Naive thymus-derived CD8-positive, alpha-beta T cell (primary cell): ENCODE measurements at places on chromosomes 1 and 21. TPM values are rescaled to one million over a fixed set of nuclear protein-coding genes. Genes with fewer than 3 reads are reported as not detected.
A peak's percentile ranks its signal among the peaks of the same experiment; 100 is the strongest.

DNA sequence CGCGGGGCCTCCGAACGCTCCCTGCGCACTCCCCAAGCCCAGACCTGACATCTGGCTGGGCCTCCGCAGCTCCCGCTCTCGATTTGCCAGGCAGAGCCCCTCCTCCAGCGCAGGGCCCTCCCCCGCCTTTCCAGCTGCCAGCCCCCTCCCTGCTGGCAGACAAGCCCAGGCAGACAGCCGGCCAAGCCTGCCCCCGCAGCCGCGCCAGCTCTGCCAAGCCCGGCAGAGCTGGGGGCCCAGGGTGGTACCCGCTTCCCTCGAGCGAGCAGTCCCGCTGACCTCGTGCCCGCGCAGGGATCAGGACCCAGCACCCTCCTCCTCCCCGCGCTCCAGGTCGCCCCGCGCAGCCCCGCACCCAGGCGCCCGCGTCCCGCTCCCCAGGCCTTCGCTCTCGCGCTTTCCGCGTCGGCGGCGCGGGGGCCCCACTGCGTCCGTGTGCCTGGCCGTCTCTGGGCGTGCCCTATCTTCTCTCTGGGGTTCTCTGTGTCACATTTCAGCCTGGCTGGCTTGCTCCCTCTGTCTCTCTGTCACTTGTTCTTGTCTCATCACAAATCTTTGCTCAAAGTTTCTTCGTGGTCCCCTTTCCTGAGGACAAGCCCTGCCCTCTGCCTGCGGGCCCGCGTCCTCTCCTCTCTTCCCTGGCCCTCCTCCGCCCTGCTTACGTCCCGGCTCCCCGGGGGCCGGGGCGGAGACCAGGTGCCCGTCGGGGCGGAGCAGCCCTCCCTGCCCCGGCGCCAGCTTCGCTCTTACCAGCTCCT, 580 bp downstream of the INKA2 start:
- H3K36me3 ChIP-seq: no peaks in the 10 kb centered on the region
- peak overlapping the region; percentile 12 for H3K27ac ChIP-seq
- H3K27me3 ChIP-seq: peaks cover 22% of the 10 kb centered on the region
- peak overlapping the region; percentile 83 for H3K4me3 ChIP-seq
- DNase-seq: peak; percentile 48

GRCh38 chr1:209866201-209866600, 38.4 kb downstream of the UTP25 start:
- H3K27me3 ChIP-seq: peaks cover 21% of the 10 kb centered on the region
- no peak overlapping the region for H3K4me3 ChIP-seq
- no peak for DNase-seq
- no peaks in the 10 kb centered on the region for H3K4me1 ChIP-seq
- H3K36me3 ChIP-seq: no peaks in the 10 kb centered on the region
- no peak overlapping the region for H3K27ac ChIP-seq

- H3K27ac ChIP-seq: no peak overlapping the region
- H3K36me3 ChIP-seq: no peaks in the 10 kb centered on the region
- H3K4me3 ChIP-seq: peak overlapping the region; percentile 77
- peak; percentile 60 for DNase-seq
Observed at GRCh38 chr1:6423321-6423999, 1.1 kb upstream of the ESPN start.

DNA sequence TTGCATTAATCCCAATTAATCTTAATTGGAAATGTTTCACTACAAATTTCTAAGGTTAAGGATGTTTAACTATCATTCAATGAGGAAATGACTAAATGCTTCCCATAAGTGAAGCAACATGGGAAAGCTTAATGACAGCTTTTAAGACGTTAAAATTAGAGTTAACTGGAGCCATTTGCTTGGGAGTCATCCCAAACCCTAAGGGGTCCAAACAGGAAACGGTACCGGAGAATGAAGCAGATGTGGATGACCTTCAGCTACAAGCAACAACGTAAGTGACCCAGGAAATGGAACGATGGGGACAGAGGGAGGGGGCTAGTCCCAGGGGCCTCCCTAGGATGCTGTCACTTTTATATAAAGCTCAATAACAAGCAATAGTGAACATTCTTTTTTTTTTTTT, 62.2 kb downstream of the CAPZB start:
- peak overlapping the region; percentile 55 for H3K27ac ChIP-seq
- peaks cover 6% of the 10 kb centered on the region for H3K36me3 ChIP-seq
- H3K27me3 ChIP-seq: no peaks in the 10 kb centered on the region
- no peak for DNase-seq
- peak overlapping the region; percentile 52 for H3K4me3 ChIP-seq
- peaks cover 86% of the 10 kb centered on the region for H3K4me1 ChIP-seq

- no peak for DNase-seq
- H3K36me3 ChIP-seq: no peaks in the 10 kb centered on the region
- no peak overlapping the region for H3K27ac ChIP-seq
- H3K27me3 ChIP-seq: peaks cover under 1% of the 10 kb centered on the region
- no peaks in the 10 kb centered on the region for H3K4me1 ChIP-seq
- H3K4me3 ChIP-seq: no peak overlapping the region
Observed at GRCh38 chr1:26419494-26419893, 8.9 kb downstream of the LIN28A start.

- no peaks in the 10 kb centered on the region for H3K4me1 ChIP-seq
- DNase-seq: no peak
- H3K36me3 ChIP-seq: no peaks in the 10 kb centered on the region
- no peak overlapping the region for H3K4me3 ChIP-seq
Observed at GRCh38 chr1:33960188-33960895, 96.5 kb downstream of the HMGB4 start.

- no peak for DNase-seq
- H3K27me3 ChIP-seq: no peaks in the 10 kb centered on the region
- peaks cover 55% of the 10 kb centered on the region for H3K36me3 ChIP-seq
- no peak overlapping the region for H3K4me3 ChIP-seq
Observed at GRCh38 chr1:40067023-40067422, 26.5 kb downstream of the CAP1 start.

GRCh38 chr1:107140703-107141490, at the start of gene NTNG1:
Gene NTNG1 (plus strand): TSS chr1:107141039.
- peaks cover 57% of the 10 kb centered on the region for H3K27me3 ChIP-seq
- DNase-seq: peak; percentile 21
- peak within 1 kb of the TSS; percentile 90 for H3K4me3 ChIP-seq
- peaks cover 10% of the 10 kb centered on the region for H3K4me1 ChIP-seq
- H3K36me3 ChIP-seq: no peaks in the 10 kb centered on the region

- no peak overlapping the region for H3K4me3 ChIP-seq
- no peaks in the 10 kb centered on the region for H3K36me3 ChIP-seq
- H3K4me1 ChIP-seq: no peaks in the 10 kb centered on the region
- H3K27me3 ChIP-seq: peaks cover 32% of the 10 kb centered on the region
- DNase-seq: no peak
Observed at GRCh38 chr1:57345916-57346315, 77.9 kb downstream of the DAB1 start.

DNA sequence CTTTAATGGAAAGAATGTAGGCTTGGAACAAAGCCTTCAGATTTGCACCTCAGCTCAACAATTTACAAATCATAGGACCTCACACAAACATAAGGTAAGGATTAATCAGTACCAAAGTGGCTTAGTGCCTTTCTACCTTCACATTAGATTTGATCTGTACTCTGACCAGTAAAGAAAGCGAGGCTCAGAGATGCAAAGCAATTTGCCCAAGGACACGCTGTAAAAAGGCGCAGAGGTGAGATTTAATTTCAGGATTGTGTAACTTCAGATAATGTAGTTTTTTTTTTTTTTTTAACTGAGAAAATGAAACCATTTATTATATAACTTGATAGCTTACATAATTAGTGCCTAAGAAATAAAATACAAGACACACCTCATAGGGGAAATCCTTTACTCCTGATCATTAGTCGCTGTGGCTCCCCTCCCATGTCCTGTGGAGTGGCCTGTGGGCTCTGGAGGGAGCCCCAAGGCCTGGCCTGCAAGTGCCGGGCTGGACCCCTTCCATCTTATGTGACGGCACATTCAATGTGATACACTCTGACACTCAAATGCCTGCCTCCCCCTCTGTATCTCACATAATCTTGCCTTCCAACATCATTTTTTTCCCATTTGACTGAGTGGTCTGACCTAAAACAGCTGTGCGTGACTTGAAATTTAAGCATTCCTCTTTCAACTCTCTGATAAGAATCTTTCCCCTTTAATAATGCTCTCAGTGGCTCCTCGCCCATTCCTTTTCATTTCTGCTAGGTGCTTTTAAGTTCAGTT, 426.5 kb upstream of the DAB1 start:
- DNase-seq: no peak
- H3K27me3 ChIP-seq: peaks cover 2% of the 10 kb centered on the region
- no peak overlapping the region for H3K27ac ChIP-seq
- no peaks in the 10 kb centered on the region for H3K4me1 ChIP-seq

- H3K4me1 ChIP-seq: peaks cover 6% of the 10 kb centered on the region
- peaks cover 55% of the 10 kb centered on the region for H3K27me3 ChIP-seq
- no peak for DNase-seq
- no peaks in the 10 kb centered on the region for H3K36me3 ChIP-seq
- H3K27ac ChIP-seq: no peak overlapping the region
- H3K4me3 ChIP-seq: no peak overlapping the region
Observed at GRCh38 chr1:214187933-214188332, 93.0 kb upstream of the SMYD2 start.

DNA sequence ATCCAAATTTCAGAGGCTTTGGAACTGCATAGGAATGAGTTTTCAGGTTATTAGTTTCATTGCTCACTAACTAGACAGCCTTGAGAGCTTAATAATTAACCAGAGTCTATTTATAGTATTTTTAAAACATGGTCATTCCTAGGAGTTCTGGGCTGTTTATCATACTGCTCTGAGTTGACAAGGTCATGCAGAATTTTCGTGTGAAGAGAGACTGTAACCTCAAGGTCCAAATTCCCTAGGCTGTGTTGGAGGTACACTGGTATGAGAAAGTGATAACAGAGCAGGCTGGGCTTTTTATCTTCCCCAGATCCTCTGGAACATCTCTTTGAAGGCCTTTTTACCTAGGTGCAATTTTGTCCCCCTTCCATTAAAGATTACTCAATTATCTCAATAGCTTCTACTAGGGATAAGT, 736.3 kb downstream of the LTN1 start:
- no peak overlapping the region for H3K4me3 ChIP-seq
- no peak for DNase-seq
- no peaks in the 10 kb centered on the region for H3K36me3 ChIP-seq

DNA sequence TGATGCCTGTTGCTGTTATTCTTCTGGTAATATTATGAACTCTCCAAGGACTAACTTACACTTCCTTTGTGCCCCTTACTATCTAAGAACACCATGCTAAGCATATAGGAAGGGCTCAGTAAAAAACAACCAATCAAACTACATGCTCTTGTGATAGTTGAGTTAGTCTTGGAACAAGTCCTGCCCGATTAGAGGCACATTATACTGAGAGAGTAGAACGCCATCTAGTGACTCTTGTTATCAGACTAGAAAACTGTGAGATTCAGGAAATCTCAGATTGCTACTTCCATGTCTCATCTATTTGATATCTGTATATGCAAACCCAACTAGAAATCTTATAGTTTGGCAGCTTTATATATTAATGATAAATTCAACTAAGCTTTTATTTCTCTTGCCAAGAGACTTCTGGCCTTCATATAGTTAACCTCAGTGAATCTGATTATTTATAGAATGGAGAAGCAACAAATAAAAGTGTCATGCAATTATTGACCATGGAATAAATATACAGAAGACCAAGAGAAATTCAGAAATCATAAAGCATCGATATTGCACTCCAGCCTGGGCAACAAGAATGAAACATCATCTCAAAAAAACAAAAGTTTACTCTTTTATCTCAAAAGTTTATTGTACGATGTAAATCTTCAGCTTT, 7.8 kb upstream of the SRRM1 start:
- DNase-seq: peak; percentile 53
- H3K4me1 ChIP-seq: peaks cover 3% of the 10 kb centered on the region
- H3K4me3 ChIP-seq: no peak overlapping the region
- H3K27ac ChIP-seq: no peak overlapping the region
- peaks cover 2% of the 10 kb centered on the region for H3K27me3 ChIP-seq

DNA sequence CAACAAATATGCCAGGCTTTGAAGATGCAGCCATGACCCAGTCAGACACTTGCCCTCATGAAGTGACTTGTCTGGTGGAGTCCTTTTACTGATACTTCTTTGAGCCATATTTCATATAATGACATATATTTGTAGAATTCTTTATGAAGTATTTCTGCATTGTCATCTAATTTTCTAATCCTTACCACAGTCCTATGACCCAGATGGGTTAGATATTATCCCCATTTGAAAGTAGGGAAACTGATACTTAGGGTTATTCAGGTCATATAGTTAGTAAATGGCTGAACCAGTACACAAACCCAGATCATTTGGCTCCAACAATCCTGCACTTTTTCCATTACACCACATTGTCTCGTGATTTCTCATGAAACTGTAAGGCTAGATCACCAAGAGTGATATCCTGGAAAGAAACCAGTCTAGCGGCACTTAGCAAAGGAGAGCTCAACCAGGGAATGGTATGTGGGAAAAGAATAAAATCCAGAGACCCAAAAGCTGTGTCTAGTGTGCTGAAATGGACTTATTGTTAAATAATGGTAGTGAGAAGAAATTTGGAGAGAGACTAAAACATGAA, 49.6 kb downstream of the ZFYVE9 start:
- no peaks in the 10 kb centered on the region for H3K36me3 ChIP-seq
- no peaks in the 10 kb centered on the region for H3K27me3 ChIP-seq
- DNase-seq: no peak
- H3K4me3 ChIP-seq: no peak overlapping the region
- no peaks in the 10 kb centered on the region for H3K4me1 ChIP-seq
- H3K27ac ChIP-seq: no peak overlapping the region

DNA sequence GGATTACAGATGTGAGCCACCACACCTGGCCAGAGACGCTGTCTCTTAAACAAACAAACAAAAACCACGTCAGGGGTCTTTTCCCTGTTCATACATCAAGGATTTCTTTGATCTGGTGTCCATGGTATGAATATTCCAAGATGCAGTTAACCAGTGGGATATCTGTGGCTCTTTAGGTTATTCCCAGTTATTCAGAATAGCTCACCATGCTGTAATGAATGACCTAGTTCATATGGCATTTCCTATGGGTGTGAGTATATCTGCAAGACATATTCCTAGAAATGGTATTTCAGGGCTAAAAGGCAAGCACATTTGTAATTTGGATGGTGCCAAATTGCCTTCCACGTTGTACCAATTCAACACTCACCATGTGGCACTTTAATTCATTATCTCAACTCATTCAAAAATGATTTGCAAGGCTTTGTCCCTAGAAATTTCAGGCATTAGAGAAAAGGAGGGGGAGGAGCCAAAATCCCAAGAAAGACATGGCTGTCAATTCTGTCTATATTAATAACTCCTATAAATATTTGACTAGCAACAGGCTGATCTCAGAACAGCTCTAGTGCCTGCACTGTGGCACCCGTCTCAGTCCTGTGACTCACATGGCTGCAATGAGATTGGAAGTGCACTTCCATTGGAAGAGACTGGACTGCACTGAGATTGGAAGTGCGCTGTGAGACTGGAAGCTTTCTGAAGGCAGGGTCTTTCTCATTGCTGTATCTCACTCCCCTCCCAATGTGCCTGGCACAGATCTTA, 6.0 kb upstream of the STMN1 start:
- no peak overlapping the region for H3K4me3 ChIP-seq
- no peaks in the 10 kb centered on the region for H3K36me3 ChIP-seq
- no peaks in the 10 kb centered on the region for H3K27me3 ChIP-seq
- peaks cover 5% of the 10 kb centered on the region for H3K4me1 ChIP-seq
- no peak for DNase-seq
- H3K27ac ChIP-seq: no peak overlapping the region

- no peaks in the 10 kb centered on the region for H3K36me3 ChIP-seq
- no peak for DNase-seq
- H3K4me3 ChIP-seq: no peak overlapping the region
Observed at GRCh38 chr1:26476958-26477357, 4.7 kb downstream of the HMGN2 start.

GBP5 gene
- 19.9 TPM for total RNA-seq

OTUD3 gene
- 16.4 TPM for total RNA-seq

TENT5C gene
- total RNA-seq: 4.9 TPM

FCRL2 gene
- 2.7 TPM for total RNA-seq

MYBPH gene
- total RNA-seq: not detected

MMEL1 gene
- total RNA-seq: 2.5 TPM

FCRL3 gene
- 8.6 TPM for total RNA-seq

SYT2 gene
- total RNA-seq: not detected

TP73 gene
- not detected for total RNA-seq

DCST2 gene
- total RNA-seq: 0.83 TPM
